Stimulated activated CD4-positive, alpha-beta T cell treated with anti-CD3 and anti-CD28 coated beads, TNF-alpha, amount 100 ng/mL, for 1 hour (primary cell): ENCODE measurements at places on chromosomes 1 and 21.

- DNase-seq, result no peak
These were observed 165.8 kb upstream of the C1orf105 start for GRCh38 chr1:172254521-172255222.

GRCh38 chr1:17867470-17867869 lies 112.3 kb downstream of the ACTL8 start:
- no peak for DNase-seq

- no peak for DNase-seq
These were observed 40.9 kb downstream of the AGPAT3 start for GRCh38 chr21:43905726-43906455.

- no peak for DNase-seq
These were observed 6.1 kb downstream of the NPL start for GRCh38 chr1:182795563-182796228.

DNA sequence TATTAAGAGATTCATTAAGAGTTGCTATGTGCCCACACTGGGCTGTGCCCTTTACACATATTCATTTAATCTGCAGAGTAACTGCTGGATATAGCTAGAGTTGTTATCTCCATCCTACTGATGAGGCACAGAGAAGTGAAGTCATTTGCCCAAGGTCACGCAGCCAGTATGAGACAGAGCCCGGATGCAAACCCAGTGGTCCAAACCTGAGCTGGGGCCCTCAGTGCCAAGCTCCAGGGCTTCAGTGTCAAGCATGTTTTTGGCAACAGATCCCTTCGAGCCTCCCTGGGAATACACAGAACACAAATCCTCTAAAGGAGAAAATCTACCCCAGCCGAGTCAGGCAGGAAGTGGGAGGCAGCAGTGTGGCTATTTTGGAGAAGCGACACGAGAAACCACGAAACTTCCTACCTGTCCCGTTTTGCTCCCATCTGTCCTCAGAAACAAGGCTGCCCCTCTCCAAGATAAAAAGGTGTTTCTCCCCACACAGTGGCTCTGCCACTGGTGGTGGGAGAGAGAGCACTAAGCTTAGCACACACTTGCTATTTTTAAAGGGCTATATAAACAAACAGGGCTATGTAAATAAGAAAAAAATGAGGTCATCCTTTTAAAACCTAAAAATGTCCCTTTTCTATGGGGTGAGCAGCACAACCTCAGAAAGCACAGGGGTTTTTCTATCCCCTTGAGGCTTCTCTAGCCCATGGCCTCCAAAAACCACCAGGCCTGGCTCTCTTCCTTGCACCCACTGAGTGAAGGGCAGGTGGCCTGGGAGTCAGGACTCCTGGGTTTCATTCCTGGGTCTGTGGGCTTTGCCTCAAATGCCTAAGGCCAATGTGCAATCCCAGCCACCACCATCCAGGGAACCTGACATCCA lies 138.6 kb upstream of the EDN2 start:
- no peak for DNase-seq

- no peak for DNase-seq
These were observed 59.9 kb upstream of the B3GALT5 start for GRCh38 chr21:39552856-39553255.

GRCh38 chr1:81920245-81920740 lies 119.6 kb downstream of the ADGRL2 start:
- no peak for DNase-seq

GRCh38 chr1:51284487-51284954 lies 45.8 kb downstream of the TTC39A start:
- DNase-seq, result no peak

- DNase-seq, result no peak
These were observed 226.9 kb upstream of the IRF2BP2 start for GRCh38 chr1:234836776-234837357.

DNA sequence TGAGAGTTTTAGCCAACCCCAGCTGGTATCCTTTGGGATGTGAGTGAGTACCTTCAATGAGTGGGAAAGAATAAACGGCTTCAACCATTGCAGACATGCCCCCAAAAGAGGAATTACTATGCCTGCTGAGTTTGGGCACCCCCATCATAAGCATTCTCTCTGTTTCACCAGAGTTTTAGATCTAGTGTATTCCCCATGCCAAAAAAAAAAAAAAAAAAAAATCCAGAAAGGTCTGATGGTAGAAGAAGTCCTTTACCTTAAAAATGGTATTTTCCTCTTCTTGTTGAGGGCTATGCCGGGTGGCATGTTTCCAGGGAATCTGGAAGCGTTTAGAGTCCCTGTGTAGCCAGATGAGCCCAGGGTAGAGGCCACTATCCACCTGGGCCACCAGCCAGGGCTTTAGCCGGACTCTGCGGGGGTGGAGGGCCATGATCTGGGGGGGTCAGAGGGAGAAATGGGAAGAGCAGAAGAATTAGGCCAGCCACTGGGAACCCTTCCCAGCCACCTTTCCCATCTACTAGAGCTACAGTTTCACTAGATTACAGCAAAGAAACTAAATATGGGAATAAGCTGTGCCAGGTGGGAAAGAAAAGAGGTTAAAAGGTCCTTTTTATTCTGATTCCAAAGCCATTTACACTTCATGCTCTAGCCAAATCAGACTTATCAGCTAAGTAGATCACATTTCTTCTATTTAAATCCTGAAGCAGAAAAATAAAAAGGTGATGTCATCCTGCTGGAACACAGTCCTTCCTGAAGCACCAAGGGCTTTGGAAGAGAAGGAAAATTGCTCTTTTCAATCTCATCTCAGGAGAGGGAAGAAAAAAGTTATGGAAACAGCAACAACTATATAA lies 4.7 kb downstream of the IRF6 start:
- DNase-seq, result no peak

GRCh38 chr21:29403922-29404538 lies 105.3 kb downstream of the BACH1 start:
- no peak for DNase-seq

DNA sequence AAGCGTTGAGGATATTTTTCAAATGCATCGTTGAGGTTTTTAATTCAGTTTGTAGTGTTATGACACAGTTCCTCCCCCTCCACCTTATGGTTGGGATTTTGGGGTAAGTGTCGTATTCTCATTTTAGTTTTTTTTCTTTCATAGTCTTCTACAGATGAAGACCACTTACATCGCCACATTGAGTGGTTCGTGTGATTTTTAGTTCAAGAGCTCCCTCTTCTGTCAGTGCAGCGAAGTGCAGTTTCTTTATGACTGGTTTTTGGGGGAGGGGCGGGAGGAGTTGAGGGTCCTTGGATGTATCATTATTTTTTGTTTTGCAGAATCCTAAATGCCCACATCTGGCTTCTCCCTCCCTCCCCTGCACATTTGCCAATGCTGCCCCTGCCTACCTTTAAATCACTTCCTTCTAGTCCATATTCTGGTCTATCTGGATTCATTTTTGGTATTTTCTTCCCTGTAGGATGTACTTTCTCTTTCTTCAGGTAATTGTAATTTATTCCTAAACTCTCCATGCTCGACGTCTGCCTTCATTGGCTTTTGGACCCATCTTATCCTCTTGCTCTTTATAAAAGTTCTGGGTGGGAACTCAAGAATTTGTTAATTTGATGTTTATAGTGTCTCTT lies 433.1 kb downstream of the CAMTA1 start:
- no peak for DNase-seq

GRCh38 chr1:25899792-25900191 lies 6.4 kb downstream of the STMN1 start:
- no peak for DNase-seq

DNA sequence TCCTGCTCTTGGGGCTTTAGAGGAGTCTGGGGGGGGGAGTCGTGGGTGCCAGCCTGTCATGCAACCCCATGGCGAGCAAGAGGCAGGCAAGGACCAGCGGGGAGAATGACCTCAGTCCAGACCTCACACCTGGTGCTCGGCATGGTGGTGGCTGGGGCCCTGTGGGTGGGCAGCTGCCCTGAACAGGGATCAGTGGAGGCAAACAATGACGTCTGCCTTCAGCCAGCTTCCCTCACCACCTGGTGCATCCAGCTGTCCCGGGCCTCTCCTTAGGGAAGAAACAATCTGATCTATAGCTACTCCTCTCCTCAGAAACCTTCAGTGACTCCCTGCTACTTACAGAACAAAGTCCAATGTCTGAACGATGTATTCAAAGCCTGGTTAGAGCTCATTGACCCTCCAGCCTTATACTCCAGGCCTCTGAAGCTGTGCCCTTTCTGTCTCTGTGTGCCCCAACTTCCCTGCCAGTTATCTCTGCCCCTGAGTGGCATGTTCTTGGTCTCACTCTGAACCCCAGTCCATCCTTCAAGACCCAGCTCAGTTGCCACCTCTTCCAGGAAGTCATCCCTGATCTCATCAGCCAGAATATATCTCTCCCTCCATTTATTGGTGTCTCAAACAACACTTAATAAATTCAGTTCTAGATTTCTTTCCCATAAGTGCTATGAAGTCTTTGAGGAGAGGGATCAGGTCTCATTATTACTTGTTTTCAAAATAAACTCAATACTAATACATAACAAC lies 6.6 kb downstream of the PADI2 start:
- no peak for DNase-seq

DNA sequence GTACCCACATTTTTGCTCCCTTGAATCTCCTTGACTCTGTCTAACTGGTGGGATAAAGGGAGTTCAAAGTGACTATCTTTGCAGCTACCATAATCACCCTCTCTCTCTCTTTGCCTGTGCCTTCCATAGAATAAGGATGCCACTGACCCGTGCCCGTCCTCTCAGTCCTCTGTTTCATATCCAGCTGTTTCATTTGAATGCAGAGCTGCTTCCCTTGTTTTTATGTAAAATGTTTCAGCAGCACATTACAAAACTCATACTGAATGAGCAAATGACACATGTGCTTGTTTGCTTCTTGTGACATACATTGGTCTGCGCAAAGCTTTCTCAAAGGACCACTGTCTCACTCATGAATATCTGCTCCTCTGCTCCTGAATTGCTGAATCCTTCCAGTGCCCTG lies 38.4 kb downstream of the CDC42 start:
- no peak for DNase-seq

DNA sequence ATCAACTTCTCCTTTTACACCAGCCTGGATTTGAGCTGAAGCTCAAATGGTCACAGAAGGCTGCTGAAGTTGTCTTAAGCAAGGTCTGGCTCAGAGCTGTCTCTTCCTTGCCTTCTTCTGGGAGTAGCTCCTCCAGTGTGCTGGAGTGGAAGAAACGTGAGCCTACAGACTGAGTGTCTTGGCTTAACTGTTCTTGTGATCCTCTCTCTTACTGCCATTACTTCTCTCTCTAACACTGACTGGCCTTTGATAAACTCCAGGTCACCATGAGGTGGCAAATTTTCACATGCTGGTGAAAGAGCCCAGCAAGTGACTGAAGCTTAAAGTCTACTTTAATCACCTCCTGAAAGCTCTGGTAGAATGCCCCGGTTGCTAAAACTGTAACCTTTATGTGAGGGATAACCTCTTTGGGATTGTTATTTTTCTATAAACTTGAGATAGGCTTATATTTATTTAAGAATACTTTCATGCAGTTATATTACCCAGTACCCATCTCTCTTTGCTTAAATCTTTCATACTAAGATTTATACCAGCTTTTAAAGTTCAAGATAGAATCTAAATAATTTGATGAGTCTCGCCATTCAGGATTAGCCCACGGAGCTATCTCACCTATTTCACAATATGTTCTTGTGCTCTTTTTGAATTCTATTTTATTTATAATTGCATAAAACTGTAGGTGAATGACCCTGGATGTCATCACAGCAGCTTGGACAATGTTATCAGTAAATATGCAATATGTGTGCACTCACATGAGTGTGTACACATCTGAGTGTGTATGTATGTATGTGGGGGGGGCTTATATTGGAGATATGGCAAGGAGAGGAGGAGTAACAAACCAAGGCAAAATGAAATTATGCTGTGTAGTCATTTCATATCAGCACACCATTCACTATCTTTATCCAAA lies 924.0 kb downstream of the LTN1 start:
- DNase-seq, result no peak
